HFFc6 (cell line): ENCODE measurements at places on chromosomes 6 and 20. TPM values are rescaled to one million over a fixed set of nuclear protein-coding genes. Genes with fewer than 3 reads are reported as not detected.

Gene BPIFA1
- total RNA-seq = not detected in 2 replicates

DNA sequence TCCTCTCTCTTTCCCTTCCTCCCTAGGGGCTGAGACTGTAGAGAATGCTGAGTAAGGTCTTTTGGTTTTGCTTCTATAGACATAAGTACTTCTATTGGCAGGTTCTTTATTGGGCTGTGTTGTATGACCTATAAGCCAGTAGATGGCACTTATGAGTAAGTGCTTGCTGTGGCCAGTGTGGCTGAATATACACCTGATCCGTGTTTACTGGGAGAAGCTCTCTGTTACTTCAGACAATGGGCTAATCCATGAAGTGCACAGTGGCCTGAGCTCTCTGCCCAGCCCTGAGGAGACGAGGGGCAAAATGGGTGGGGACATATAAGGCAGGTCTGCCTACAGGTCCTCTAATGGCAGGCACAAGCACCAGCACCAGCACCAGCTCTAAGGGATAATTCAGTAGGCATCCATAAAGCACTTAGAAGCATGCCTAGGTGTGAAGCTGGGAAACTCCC lies 610.3 kb downstream of the RNF144B start:
- no peaks in the 10 kb centered on the region for H3K36me3 ChIP-seq
- H3K4me3 ChIP-seq = no peak overlapping the region
- no peaks in the 10 kb centered on the region; the same call in 1 of the 2 replicates for H3K27me3 ChIP-seq
- no peaks in the 10 kb centered on the region for H3K4me1 ChIP-seq
- H3K27ac ChIP-seq = no peak overlapping the region
- peak; percentile 22 for DNase-seq

DNA sequence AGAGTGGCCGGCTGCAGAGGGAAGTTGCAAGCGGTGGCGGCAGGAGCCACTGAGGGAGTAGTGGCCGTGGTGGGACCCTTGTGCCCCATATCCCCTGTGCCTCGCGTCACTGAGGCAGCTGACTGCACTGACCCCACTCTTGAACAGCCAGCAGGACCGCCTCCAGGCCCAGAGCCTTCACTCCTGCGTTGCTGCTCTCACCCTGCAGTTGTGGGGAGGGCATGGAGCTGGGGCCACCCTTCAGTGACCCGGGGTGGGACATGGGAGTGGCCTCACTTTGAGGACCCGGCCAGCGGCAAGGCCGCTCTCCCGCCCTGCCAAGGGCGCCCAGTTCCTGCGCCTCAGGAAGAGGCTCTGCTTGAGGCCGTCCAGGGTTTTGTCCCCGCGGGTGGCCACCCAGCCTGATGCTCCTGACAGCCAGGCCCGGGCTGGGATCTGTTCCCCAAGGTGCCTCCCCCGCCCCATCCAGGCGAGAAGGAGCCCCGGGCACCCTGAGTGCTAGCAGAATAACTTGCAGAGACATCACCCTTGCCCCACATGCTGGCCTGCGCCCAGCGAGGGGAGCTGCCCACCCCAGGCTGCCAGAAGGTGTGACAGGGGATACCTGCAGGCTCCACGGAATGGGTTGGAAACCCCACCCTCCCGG lies 44.4 kb downstream of the HLA-DRA start:
- H3K4me1 ChIP-seq = no peaks in the 10 kb centered on the region
- no peaks in the 10 kb centered on the region for H3K36me3 ChIP-seq
- no peak for DNase-seq
- H3K27me3 ChIP-seq = peaks cover 11% of the 10 kb centered on the region

DNA sequence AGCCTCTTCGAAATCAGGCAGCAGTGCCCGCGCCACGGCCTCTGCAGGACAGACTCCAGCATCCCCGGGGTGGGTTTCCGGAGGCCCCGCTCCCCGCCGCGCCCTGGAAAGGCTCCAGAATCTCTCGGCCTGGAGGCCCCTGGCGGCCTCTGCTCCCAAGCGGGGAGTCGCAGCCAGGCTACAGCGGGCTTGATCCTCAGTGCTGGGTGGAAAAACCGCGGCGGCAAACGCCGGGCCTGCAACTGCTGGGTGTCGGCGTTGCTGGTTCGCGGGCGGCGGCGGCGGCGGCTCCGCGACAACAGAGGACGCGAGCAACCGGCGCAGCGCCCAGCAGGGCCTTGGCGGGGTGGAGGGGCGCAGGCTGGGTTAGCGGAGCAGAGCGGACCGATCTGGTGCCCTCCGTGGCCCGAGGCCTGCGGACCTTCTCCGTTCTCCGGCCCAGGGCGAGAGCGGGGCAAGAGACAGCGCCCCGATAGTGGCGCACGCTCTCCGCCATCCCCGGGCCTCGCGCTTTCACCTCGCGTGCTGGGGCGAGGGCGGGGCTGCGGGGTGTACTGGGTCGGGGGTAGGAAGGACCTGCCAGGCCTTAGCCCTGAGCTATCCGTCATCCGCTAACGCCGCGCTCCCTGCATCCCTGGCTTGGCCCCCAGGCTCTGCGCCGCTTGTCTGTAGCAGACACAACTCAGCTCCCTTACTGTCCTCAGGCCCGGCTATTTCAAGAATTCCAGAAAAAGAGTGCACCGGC lies 3.4 kb upstream of the ZNF292 start:
- H3K27ac ChIP-seq = peak overlapping the region; percentile 98
- DNase-seq = peak; percentile 41
- peak overlapping the region; percentile 98 for H3K4me3 ChIP-seq
- H3K36me3 ChIP-seq = peaks cover 7% of the 10 kb centered on the region; the same call in 1 of the 2 replicates
- peaks cover 2% of the 10 kb centered on the region; the same call in 1 of the 2 replicates for H3K27me3 ChIP-seq

- peaks cover 49% of the 10 kb centered on the region for H3K4me1 ChIP-seq
- no peak overlapping the region for H3K27ac ChIP-seq
- H3K27me3 ChIP-seq = no peaks in the 10 kb centered on the region
- no peak for DNase-seq
- no peaks in the 10 kb centered on the region for H3K36me3 ChIP-seq
- no peak overlapping the region for H3K4me3 ChIP-seq
These were observed 46.0 kb downstream of the KIAA1755 start for GRCh38 chr20:38214256-38215193.

Gene TREML2
- total RNA-seq = not detected in 2 replicates

DNA sequence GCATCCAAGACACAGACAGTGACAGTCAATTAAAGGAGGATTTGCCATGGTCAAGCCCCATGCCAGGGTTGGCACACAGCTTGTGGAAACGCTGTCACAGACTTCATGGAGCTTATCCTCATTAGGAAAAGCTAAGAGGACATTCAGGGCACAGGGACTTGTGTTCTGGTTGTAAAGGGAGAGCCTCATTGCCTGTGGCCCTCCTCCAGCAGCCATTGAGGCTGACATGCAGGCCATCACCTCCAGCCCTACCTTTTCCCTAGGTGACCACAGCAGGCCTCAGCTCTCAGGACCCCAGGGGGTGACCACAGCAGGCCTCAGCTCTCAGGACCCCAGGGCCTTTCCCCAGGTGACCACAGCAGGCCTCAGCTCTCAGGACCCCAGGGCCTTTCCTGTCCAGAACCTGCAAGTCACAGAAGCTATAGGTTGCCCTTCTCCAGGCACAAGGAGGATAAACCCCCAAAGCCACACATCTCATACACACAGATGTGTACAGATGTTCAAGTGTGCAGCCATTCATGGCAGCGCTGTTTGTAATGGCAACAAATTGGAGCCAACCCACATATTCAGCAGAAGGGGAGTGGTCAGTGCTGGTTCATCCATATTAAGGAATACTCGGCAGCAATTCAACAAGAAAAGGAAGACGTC lies 26.1 kb downstream of the DUSP22 start:
- no peaks in the 10 kb centered on the region for H3K27me3 ChIP-seq
- H3K4me1 ChIP-seq = no peaks in the 10 kb centered on the region
- no peaks in the 10 kb centered on the region for H3K36me3 ChIP-seq
- DNase-seq = no peak
- H3K27ac ChIP-seq = no peak overlapping the region

DNA sequence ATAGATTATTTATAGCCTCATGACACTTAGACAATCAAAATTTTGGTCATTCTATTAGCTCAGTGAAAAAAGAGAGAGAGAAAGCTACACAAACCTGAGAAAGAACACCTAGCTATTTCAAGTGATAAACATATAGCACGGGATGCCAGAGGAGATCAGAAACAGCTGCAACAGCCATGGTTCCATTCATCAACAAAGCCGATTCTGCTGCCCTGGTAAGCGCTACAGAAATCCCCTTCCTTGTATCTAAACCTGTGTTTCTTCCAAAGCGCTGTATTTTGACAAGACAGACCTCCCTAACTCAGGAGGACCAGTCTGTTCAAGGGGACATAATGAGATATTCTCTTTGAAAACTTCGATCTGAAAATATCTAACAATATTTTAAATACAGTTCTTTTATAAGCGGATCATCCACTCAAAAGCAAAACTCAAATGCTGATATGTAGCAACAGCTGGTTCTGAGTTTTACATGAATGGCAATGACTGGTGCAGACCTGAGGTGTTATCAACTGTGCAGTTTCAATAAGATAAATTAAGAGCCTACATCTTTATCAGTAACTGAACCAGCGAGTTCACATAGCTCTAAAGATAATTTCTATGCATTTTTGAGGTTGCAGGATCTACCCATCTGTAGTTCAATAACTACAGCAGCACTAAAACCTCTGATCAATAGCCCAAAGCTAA lies 447.8 kb downstream of the FRK start:
- H3K36me3 ChIP-seq = peaks cover 4% of the 10 kb centered on the region; the same call in 1 of the 2 replicates
- no peak for DNase-seq
- H3K4me1 ChIP-seq = peaks cover 58% of the 10 kb centered on the region
- H3K4me3 ChIP-seq = peak overlapping the region; percentile 16; the same call in 1 of the 2 replicates
- H3K27me3 ChIP-seq = no peaks in the 10 kb centered on the region
- H3K27ac ChIP-seq = peak overlapping the region; percentile 34; the same call in 1 of the 2 replicates

GRCh38 chr6:71238351-71238750 lies 50.3 kb upstream of the OGFRL1 start:
- H3K36me3 ChIP-seq = peaks cover 13% of the 10 kb centered on the region
- peak; percentile 43 for DNase-seq
- peak overlapping the region; percentile 23; the same call in 1 of the 2 replicates for H3K27ac ChIP-seq
- no peak overlapping the region for H3K4me3 ChIP-seq

Gene TNNC2
- total RNA-seq = not detected in 3 replicates

Gene CFB
- 0.17 to 1.3 TPM (median 0.50 TPM) in 3 replicates for total RNA-seq

DNA sequence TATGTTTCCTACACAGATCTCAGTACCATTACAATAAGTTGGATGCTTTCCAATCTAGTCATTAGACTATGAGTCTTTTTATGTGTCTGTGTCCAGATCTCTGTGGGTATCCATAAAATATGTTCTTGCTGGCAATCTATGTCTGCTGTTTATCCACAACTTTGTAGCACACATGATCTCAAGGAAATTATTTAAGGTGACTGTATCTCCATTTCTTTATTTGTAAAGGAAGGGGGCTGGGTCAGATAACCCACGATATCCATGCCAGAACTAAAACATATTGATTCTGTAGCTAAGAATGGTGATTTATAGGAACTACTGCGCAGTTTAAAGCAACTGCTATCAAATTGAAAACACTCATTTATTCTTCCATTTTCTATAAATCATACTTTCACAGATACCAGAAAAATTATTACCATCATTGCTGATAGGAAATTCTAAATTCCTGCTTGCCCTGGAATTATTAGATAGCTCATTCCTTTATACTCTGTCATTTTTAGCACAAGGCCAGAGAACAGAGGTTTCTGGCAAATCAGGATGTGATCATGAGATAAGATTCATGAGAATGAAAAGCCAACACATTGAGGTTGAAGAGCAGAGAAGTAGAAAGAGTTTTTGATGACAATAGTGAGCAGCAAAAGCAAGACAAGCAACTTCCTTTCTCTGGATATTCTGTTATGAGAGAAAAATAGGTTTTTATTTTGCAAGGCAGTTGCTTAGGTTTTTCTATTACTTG lies 851.4 kb upstream of the CITED2 start:
- peak overlapping the region; percentile 78 for H3K27ac ChIP-seq
- peaks cover 7% of the 10 kb centered on the region for H3K36me3 ChIP-seq
- no peaks in the 10 kb centered on the region for H3K27me3 ChIP-seq
- peak overlapping the region; percentile 40 for H3K4me3 ChIP-seq
- H3K4me1 ChIP-seq = peaks cover 39% of the 10 kb centered on the region

Gene C6orf52
- total RNA-seq = not detected in 3 replicates

Gene CPXM1
- 0.10 TPM in 1 of 3 replicates, not detected in the others for total RNA-seq

DNA sequence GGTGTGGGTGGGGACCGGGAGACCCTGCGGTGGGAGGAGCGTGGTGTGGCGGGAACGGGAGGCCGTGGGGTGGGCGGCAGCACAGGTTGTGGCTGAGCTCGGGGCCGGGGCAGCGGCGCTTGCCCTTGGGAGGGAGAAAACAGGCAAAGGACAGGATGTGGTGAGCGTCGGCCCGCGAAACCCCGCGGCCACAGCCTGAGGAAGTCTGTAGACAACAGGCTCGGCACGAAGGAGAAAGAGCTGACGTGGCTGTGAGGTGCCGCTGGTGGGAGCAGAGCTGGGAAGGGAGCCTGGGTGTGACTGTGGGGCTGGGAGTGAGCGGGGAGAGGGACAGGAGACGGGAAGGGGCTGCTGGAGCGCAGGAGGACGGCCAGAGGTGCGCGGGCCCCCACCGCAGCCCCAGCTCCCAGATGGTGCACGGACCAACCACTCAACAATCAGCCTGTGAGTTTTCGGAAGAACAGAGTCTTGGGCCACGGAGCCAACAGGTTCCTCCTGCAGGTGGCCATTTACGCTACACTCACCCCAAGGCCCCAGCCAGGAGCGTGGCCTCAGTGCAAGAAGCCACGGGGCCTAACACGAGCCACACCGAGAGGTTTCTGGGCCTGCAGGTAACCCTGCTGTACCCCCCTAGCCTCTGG lies 202.8 kb downstream of the DLL1 start:
- H3K36me3 ChIP-seq = no peaks in the 10 kb centered on the region; the same call in 1 of the 2 replicates
- DNase-seq = no peak
- no peaks in the 10 kb centered on the region for H3K4me1 ChIP-seq
- no peak overlapping the region for H3K27ac ChIP-seq
